GM13977 (cell line): ENCODE measurements at places on chromosomes 12 and 14.

- no peak for DNase-seq
Observed at GRCh38 chr14:61547186-61548069, 147.9 kb upstream of the HIF1A start.

- DNase-seq: no peak
Observed at GRCh38 chr14:63387711-63388110, 69.0 kb upstream of the GPHB5 start.

DNA sequence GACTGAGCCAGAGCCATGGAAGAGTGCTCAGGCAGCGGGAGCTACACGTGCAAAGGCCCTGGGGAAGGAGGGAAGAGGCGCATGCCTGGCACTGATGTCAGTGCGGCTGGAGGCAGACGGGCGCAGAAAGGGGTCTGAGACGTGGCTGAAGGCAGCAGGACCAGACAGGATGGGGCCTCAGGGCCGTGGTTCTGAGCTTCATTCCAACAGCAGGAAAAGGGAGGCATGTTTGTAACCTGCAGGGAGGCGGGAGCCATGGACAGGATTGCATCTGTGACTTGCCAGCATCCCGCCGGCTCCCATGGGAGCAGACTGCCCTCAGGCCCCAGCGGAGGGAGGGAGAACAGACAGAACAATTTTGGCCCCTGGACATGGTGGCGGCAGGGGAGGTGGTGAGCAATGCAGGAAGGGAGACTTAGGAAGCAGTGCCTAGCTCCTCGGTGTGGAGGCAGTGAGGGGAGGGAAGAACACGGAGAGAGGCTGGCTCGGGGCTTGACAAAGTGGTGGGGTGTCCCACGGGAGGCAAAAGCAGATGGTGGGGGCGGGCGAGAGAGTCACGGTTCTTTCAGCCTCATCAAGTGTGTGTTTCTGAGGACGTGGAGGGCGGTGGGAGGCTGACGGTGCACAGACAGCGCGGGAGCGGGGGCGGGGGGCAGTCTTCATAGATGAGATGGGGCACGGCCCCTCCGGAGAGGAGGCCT, 33.3 kb upstream of the INF2 start:
- no peak for DNase-seq

GRCh38 chr12:124021007-124021406, 48.0 kb downstream of the ZNF664 start:
- DNase-seq: no peak

DNA sequence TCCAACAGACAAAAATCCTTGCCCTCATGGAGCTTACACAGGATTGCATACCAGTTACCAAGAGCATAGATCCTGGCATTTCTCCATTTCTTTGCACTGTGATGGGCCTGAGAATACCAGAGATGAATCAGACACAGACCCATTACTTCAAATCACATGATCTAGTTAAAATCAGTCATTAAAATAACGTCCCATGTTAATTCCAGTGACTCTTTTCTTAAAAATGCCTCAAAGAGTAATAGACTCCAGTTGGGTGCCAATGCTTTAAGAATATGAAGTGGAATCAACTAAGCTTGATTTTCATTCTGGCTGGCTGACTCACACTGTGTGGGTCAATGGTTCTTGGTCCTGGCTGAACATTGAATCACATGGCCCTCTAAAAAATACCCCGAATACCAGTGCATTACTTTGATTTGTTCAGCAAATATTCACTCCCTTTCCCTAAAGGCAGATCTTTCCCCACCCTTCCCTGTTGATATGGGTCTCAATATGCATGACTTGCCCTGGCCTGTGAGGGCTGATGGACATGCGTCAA, 11.0 kb downstream of the ASB2 start:
- no peak for DNase-seq

DNA sequence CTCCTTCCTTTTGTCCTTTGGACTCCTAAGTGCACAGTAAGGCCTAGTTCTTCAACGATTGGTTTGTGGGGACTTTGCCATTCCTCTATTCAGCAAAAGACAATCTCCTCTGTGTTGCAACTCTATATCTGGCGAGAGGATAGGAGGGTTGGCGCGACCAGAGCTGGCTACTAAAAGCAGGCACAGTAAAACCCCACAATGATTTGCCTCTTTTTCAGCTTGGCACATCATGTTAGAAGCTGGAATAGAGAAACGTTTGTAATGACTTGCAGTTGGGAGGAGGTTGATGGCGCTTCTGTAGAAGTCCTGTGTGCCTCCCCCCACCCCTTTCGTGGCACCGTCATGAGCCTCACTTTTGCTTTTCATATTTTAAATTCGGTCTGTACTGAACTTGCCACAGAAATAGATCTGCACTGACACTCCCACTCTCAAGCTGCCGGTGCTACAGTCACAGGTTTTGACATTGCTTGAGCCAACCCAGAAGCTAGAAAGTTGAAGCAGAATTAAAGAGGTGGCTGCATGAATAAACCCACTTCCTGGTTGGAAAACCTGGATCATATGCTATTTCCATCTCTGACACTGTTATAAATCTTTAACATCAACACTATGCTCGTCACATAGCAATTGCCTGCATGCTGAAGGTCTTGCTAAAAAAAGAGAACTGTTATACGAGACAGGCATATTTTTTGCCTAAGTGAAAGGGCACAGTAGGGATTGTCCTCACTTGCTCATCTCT, 315.3 kb upstream of the PRICKLE1 start:
- no peak for DNase-seq

DNA sequence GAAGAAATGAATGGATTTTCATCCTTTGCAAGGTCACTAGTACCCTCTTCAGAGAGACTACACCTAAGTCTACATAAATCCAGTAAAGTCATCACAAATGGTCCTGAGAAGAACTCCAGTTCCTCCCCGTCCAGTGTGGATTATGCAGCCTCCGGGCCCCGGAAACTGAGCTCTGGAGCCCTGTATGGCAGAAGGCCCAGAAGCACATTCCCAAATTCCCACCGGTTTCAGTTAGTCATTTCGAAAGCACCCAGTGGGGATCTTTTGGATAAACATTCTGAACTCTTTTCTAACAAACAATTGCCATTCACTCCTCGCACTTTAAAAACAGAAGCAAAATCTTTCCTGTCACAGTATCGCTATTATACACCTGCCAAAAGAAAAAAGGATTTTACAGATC, 40.8 kb downstream of the SPATA7 start:
- DNase-seq: no peak

DNA sequence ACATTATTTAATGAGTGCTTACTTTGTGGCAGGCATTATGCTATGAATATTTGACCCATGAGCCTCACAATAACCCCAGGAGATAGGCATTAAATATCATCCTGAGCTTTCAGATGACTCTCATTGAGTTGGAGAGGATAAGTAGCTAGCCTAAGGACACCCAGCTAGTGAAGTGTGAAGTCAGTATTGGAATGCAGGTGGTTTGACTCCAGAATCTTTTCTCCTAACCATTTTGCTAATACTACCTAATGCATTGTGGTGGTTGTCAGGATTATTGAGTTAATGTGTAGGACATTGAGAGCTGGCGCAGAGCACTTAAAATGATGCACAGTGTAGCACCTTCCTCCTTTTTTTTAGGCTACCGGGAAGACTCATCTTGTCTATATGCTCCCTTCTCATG, 3.8 kb upstream of the CDKL1 start:
- DNase-seq: no peak

DNA sequence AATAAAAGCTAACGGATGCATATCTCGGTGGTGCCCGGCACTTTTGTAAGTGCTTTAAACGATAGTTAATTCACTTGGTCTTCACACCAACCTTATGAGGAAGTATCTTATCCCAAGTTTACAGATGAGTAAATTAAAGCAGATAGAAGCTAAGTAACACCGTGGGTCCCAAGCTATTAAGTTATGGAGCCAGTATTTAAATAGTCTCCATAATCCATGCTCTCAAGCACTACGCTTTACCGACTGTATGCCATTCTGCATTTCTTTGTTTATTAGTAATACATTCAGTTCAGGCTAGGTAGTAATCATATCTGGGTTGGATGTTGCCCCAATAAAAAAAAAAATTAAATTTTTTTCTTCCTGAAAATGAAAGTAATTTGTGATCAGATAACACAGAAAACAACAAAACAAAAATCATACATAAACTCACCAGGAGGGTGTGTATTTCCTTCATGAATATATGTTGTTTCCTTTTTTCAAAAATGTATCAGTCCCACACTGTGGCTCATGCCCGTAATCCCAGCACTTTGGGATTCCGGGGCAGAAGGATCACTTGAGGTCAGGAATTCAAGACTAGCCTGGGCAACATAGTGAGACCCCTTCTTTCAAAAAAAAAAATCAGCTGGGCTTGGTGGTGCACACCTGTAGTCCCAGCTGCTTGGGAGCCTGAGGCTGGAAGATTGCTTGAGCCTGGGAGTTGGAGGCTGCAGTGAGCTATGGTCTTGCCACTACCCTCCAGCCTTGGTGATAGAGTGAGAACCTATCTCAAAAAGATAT, 1.4 kb upstream of the M6PR start:
- peak; percentile 23 for DNase-seq

DNA sequence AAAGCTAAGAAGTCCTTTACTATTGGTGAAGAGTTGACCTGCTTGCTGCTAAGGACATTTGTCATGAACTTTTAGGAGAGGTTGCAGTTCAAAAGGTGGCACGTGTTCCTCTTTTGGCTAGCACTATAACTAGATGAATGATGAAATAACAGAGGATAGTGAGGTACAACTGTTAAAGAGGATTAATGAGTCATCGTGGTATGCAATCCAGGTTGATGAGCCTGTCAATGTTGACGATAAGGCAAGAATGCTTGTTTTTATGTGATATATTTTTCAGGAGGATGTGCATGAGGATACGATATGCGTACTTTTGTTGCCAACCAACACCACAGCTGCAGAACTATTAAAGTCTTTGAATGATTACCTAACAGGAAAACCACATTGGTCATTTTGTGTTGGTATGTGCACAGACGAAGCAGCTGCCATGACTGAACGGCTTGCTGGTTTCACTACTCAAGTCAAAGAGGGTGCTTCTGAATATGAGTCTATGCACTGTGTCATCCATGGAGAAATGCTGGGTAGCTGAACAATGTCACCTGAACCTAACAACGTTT, 10.6 kb downstream of the CEP128 start:
- peak; percentile 48 for DNase-seq

- no peak for DNase-seq
Observed at GRCh38 chr14:30295980-30296379, 263.0 kb upstream of the G2E3 start.

DNA sequence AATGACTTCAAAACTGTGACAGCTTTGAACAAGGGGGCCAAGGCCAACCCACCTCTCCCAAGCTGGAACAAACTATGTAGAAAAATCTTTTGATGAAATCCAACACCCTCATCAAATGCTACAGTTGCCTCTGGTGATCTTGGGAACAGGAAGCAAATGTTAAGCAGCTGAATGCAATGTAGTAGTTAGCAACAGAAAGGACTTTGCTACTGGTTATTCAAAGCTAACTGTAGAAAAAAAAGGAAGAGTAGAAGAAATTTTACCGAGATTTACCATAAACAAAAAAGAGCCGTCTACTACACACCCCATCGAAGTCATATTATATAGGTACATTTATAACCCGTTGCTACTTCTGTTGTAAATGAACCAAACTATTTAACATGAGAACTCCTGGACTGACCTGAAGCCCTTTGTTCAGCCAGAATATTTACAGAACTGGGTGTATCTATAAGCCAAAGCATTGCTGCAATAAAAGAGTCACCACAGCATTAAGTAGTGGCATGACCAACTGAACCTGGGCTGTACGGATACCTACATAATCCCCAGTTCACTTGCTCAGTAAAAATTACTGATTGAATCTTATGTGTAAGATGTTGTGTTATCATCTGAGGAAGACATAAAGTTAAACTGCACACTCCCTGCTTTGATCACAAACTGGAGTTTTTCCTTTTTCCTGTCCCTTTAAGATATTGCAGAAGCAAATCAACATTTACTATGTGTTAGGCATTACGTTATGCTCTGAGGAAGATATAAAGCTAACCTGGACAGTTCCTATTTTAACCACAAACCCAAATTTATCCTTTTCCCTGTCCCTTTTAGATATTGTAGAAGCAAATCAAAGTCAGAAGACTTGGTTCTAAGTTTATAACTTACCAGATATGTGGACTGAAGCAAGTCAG, 25.1 kb downstream of the SYNJ2BP start:
- DNase-seq: no peak

DNA sequence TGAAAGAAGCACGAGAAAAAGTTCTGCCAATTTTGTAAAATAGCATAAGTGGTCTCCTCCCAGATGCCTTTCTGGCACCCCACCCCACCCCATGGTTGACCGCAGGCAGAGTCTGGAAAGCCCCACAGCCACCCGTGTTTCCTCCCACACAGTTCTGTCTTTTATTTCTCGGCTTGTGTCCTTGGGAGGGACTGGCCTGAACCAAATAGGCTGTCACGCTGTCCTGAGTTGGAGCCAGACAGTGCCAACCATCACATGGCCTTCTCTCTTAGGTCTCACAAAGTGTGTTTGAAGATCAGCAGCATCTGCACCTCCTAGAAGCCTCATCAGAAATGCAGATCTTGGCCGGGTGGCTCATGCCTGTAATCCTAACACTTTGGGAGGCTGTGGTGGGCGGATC, 10.2 kb upstream of the LTA4H start:
- DNase-seq: no peak

GRCh38 chr14:93803408-93804318, 15.4 kb upstream of the PRIMA1 start:
- no peak for DNase-seq

GRCh38 chr12:86796550-86796949, 540.4 kb upstream of the MGAT4C start:
- no peak for DNase-seq
